ENCODE measurements at places on chromosomes 2 and 18.
A peak's percentile ranks its signal among the peaks of the same experiment; 100 is the strongest.

DNA sequence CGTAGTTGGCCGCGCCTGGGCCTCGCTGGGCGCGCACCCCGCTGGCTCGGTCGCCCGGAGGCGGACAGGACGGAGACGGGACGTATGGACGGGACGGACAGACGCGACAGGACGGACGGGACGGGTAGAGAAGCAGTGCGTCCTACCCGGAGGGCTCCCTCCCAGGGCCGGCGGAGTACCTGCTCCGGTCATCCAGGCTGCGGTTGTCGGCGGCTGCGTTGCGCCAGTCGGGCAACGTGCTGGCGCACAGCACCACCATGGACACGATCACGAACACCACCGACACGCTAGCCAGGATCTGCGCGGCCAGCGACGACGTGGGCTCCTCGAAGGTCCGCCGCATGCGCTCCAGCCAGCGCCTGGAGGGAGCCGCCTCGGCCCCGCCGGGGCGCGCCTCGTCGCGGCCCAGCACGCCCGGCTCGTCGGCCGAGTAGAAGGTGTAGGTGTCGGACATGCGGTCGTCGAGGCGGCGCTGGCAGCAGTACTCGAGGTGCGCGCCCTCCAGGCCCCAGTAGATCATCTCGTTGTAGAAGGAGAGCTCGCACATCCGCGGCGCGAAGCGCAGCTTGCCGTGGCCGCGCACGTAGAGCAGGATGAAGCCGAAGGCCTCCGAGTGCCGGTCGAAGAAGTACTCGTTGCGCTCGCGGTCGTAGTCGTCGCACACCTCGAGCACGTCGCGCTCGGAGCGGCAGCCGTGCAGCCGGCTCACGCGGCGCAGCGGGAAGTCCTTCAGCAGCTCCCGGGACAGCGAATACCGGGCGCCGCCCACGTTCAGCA is 903 bp downstream of the KCNG3 start:
- DNase-seq: no peak

DNA sequence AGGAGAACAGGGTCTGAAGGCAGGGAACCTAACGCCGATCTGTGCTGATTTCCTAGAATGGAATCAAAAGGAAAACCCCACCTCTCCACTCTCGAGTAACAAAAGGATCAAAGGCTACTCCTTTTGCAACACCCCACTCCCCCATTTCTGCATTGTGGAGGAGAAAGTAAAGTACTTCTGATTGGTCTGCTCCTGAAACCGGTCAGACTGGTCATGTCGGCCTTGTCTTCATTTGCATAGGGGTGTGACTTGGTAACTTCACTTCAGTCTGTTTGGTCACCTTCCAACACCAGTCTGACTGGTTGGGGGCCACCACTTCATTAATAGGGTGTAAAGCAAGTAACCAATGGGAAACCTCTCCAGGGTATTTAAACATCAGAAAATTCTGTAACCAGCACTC is 771.9 kb downstream of the ERBB4 start:
- DNase-seq: no peak

- DNase-seq: peak; percentile 78
Measured at GRCh38 chr2:206443735-206444527, 599 bp downstream of the ADAM23 start.

DNA sequence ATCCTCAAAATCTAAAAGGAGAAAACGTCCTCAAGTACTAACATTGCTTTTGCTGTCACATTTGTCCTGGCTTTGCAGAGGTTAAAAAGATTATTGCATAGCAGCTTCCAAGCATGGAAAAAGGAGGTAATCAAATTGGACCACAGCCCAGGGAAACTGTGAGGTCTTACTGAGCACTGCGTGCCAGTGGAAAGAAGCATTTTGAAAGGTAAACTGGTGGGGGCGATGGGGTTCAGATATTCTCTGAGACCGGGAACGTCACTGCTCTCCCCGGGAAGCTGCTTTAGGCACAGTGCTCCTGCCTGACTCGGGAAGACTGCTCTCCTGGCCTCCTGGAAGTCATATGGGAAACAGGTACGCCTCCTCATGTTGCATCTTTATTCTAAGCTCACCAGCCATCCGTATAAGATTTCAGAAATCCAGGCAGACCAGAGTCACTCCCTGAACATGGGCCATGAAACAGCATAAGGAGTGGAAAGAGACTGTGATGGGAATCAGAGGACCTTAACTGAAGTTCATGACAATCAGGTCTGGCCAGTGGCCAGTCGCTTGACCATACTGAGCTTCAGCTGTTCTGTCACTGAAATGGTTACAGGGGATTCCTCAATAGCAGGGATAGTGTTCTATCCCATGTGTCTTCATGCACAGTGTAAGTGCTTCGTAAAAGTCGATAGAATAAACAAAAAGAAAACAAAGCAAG is 284.1 kb downstream of the TRIB2 start:
- DNase-seq: no peak

- DNase-seq: no peak
Measured at GRCh38 chr2:176109946-176110345, 2.9 kb downstream of the HOXD11 start.

GRCh38 chr2:42510608-42511243 is 16.9 kb upstream of the KCNG3 start:
- no peak for DNase-seq

- DNase-seq: no peak
Measured at GRCh38 chr2:129296396-129296795, 683.1 kb upstream of the RAB6C start.

DNA sequence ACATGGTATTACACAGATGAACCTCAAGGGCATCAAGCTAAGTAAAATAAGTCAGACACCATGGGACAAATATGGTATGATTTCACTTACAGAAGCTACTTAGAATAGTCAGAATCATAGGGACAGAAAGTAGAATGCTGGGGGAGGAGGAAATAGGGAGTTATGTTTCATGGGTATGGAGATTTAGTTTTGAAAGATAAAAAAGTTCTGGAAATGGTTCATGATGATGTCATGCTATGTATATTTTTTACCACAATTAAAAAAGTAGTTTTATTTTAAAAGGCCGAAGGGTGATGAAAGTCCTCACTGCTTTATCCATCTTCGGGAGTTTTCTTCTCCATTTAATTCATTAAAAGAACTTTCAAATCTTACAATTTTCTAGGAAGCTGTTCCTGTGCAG is 181.9 kb downstream of the CALCRL start:
- DNase-seq: no peak

GRCh38 chr2:41414486-41415230 is 633.2 kb upstream of the PKDCC start:
- DNase-seq: peak; percentile 7

GRCh38 chr18:65380986-65381385 is 369.8 kb upstream of the CDH7 start:
- DNase-seq: no peak

- no peak for DNase-seq
Measured at GRCh38 chr2:45725731-45726130, 74.3 kb downstream of the PRKCE start.

DNA sequence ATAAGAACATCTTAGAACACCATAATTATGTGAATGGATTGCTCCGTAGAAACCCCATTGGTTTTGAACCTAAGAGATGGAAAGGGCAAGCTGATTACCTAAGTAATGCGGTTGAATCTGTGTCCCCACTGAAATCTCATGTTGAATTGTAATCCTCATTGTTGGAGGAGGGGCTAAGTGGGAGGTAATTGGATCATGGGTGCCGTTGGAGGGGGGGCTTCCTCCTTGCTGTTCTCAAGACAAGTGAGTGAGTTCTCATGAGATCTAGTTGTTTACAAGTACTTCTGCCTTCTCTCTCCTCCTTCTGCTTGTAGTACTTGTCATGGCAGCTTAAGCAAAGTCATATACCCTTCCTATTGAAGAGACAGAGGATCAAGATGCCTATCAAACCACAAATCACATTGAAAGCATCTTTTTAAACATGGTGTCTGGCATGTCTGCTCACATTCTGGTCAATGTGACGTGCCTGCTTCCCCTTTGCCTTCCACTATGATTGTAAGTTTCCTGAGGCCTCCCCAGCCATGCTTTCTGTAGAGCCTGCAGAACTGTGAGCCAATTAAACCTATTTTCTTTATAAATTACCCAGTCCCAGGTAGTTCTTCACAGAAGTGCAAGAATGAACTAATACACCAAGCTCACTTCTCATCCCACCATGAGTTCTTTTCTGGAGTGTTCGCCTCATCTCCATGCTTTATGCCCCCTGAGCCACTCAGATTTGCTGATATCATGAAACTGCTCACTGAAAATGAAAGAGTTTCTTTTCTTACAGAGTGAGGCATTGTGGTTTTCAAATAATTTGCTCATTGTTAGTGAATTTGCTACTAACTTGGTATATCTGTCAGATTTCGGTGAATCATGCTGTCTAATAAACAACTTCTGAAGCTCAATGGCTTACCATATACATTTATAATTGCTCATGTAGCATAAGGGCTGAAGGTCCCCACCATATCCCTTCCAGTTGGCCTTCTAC is 23.6 kb downstream of the KCNE4 start:
- DNase-seq: no peak

- DNase-seq: no peak
Measured at GRCh38 chr2:165618806-165619205, 149.3 kb downstream of the CSRNP3 start.

DNA sequence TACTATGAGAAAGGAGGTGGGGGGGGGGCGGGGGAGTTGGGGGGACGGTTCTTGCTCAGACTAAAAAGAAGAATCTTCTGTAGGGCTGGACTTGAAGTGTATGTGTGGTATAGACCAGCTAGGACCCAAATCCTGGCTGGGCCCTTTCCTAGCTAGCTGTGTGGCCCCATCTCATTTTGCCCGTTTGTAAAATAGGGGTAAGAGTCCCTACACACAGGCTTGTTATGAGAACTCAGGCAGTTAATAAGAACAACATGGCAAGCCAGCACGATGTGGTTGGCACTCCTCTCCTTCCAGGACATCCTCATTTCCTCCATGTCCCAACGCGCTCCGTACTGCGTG is 1.1 kb downstream of the EVA1A start:
- no peak for DNase-seq

DNA sequence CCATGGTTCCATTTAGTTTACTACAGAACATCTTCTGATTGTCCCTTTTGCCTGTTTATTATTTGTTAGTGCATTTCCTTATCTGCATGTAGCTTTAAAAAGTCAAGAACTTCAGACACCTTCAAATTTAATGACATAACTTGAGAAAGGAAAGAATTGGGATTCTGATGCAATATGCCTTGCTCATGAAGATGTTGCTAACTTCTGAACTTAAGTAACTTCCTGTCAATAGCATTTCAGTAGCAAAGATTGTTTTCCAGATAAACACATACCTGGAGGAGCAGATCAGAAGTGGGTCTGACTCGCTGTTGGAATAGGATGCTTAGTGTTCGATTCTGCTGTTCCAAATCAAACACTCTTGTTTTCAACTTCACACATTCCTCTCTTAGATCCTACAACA is 190.2 kb upstream of the LYPD1 start:
- no peak for DNase-seq

- DNase-seq: peak; percentile 40
Measured at GRCh38 chr2:170930131-170930990, 1.3 kb downstream of the GORASP2 start.

DNA sequence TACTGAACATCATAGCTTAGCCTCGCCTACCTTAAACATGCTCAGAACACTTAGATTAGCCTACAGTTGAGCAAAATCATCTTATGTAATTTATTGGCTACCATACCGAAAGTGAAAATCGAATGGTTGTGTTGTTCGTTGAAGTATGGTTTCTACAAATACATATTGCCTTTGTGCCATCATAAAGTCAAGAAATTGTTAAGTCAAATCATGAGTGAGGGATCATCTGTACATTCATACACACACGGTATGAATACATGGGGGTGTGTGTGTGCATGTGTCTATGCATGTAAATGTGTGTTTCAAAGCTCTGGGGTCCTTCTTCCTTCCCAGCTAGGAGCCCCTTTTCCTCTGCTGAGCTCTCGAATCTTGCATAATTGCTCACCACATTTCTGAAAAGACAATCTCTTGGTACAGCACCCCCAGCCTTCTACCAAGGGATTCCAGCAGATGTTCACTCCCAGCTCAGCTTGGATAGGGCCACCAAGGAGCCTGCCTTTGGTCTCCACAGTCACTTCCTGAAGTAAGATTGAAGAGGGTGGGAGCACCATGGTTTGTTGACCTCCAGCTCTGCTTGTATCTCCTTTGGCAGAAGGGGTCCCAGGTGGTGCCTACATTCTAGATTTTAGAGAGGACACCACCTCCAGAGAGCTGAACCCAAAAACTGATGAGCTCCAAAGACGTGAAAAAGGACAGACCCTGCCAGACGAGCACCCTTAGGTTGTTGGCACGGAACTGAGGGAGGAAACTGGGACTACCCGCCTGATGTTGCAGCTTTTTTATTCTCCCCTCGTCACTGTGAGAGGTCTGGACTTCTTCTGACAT is 33.2 kb upstream of the CYP1B1 start:
- DNase-seq: no peak

DNA sequence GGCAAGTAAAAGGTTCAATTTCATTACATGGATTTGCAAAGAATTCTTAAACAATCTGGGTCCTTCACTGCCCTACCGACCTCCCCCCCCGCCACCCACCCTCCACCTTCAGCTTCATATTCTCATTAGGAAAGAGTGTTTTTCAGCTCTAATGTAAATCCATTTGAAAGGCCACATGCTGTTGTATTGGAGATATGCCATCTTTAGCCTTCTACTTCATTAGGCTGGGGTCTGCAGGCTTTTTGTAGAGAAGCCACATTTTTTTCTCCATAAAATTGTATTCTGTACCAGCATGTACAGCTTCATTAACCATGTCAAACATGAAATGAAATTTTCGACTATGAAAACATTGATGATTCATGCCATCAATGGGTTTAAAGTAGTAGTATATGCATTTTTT is 42.8 kb upstream of the THUMPD2 start:
- no peak for DNase-seq

DNA sequence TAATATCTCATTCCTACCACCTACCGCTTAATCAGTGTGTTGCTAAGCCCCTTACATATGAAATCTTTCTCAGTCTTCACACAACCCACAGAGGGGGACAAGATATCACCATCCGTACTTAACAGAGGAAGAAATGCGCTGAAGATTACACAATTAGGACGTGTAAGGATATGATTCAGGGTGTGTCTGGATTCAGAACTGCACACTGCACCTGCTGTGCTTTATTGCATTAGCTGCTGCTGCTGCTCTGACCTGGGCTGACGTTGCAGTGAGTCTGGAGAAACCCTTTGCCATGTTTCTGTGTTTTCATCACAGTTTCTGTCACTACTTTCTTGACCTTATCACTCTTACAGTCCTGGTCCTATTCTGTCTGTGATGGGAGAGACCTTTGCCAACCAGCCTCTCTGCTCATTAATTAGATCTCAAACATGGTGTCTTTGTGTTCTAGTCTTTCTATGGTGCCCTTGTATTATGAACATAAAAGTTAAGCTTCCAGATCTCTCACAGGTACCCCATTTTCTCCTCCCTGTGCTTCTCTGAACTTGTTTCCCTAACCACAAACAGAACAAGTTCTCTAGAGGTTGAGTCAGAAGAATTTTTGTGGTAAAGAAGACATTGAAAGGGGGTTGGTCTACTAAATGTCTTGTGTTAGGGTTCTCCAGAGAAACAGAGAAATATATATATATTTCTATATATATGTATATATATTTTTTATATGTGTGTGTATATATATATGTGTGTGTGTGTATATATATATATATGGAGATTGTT is 92.9 kb upstream of the CYP1B1 start:
- DNase-seq: no peak

- no peak for DNase-seq
Measured at GRCh38 chr2:226216575-226216974, 583.0 kb downstream of the IRS1 start.

- DNase-seq: no peak
Measured at GRCh38 chr18:44507729-44508325, 172.9 kb upstream of the SETBP1 start.

- no peak for DNase-seq
Measured at GRCh38 chr2:225691711-225692110, 292.2 kb downstream of the NYAP2 start.

GRCh38 chr2:140401056-140401455 is 1620.9 kb upstream of the NXPH2 start:
- no peak for DNase-seq

- DNase-seq: no peak
Measured at GRCh38 chr18:13368080-13368813, 149.7 kb downstream of the LDLRAD4 start.
